Thymus (tissue), 14 donors: ENCODE measurements at places on chromosomes 2 and 18. TPM values are rescaled to one million over a fixed set of nuclear protein-coding genes. Genes with fewer than 3 reads are reported as not detected.

MYL1 gene
- 6.6 TPM for total RNA-seq

TLX2 gene
- total RNA-seq = 0.19 TPM

CD8B2 gene
- total RNA-seq = 22.1 TPM

DSG1 gene
- total RNA-seq = 0.61 TPM

MDH1B gene
- 1.2 TPM for total RNA-seq

GRCh38 chr2:216536734-216537210, 38.1 kb downstream of the RPL37A start:
- H3K4me1 ChIP-seq = no peaks in the 10 kb centered on the region
- DNase-seq = no peak
- peak overlapping the region; percentile 47 for H3K27ac ChIP-seq

- peaks cover 13% of the 10 kb centered on the region for H3K27me3 ChIP-seq
- H3K36me3 ChIP-seq = no peaks in the 10 kb centered on the region
- DNase-seq = no peak
- peaks cover 9% of the 10 kb centered on the region for H3K4me1 ChIP-seq
- H3K27ac ChIP-seq = no peak overlapping the region
Observed at GRCh38 chr2:37343537-37344434, 644 bp upstream of the QPCT start.

- H3K36me3 ChIP-seq = peaks cover 10% of the 10 kb centered on the region
- H3K4me1 ChIP-seq = peaks cover 51% of the 10 kb centered on the region
- no peaks in the 10 kb centered on the region for H3K27me3 ChIP-seq
- H3K27ac ChIP-seq = peak overlapping the region; percentile 87
- H3K4me3 ChIP-seq = no peak overlapping the region
Observed at GRCh38 chr18:79405781-79406575, 10.2 kb downstream of the NFATC1 start.

- no peak overlapping the region for H3K4me3 ChIP-seq
- no peaks in the 10 kb centered on the region for H3K27me3 ChIP-seq
- peaks cover 8% of the 10 kb centered on the region for H3K36me3 ChIP-seq
- no peaks in the 10 kb centered on the region for H3K4me1 ChIP-seq
- H3K27ac ChIP-seq = no peak overlapping the region
Observed at GRCh38 chr2:159817283-159817682, 19.3 kb upstream of the CD302 start.
